Sigmoid colon (tissue), 7 donors: ENCODE measurements at places on chromosomes 4 and X. TPM values are rescaled to one million over a fixed set of nuclear protein-coding genes. Genes with fewer than 3 reads are reported as not detected.

The RAB9B gene
- total RNA-seq, result 9.2 TPM

The NLGN4X gene
- 4.6 TPM for total RNA-seq

The TLR10 gene
- total RNA-seq, result 0.16 TPM

The MAGEA2B gene
- not detected for total RNA-seq

The KCND1 gene
- 1.2 TPM for total RNA-seq

The IL21 gene
- not detected for total RNA-seq

The RRH gene
- total RNA-seq, result not detected

The JAKMIP1 gene
- total RNA-seq, result 3.9 TPM

The NPY1R gene
- 2.9 TPM for total RNA-seq

The TMEM165 gene
- total RNA-seq, result 219 TPM

The SPANXC gene
- total RNA-seq, result not detected

The LDB2 gene
- 20.7 TPM for total RNA-seq

The FMR1 gene
- 34.6 TPM for total RNA-seq

The ITIH6 gene
- not detected for total RNA-seq
